Fibroblast of the aortic adventitia (primary cell): ENCODE measurements at places on chromosomes 3 and 15. TPM values are rescaled to one million over a fixed set of nuclear protein-coding genes. Genes with fewer than 3 reads are reported as not detected.

DNA sequence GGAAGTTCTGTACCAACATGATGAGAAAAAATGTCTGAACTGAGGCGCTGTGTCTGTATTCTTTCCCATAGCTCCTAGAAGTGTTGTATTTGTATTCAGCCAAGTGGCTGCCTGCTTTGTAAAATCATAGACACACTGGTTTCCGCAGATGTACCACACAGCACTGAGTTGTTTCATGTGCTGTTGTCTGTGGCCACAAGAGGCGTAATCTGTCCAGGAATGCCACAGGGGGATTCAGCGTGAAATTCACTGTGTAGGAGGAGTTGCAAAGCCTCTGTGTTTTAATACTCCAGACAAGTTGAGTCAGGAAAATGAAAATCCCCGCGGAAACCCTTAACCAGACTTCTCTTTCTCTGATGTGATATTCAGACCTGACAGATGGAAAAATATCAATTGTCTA is 462.2 kb downstream of the NSUN3 start:
- DNase-seq = peak; percentile 23

- DNase-seq = no peak
These were observed 494.2 kb upstream of the PROK2 start for GRCh38 chr3:72279068-72279604.

DNA sequence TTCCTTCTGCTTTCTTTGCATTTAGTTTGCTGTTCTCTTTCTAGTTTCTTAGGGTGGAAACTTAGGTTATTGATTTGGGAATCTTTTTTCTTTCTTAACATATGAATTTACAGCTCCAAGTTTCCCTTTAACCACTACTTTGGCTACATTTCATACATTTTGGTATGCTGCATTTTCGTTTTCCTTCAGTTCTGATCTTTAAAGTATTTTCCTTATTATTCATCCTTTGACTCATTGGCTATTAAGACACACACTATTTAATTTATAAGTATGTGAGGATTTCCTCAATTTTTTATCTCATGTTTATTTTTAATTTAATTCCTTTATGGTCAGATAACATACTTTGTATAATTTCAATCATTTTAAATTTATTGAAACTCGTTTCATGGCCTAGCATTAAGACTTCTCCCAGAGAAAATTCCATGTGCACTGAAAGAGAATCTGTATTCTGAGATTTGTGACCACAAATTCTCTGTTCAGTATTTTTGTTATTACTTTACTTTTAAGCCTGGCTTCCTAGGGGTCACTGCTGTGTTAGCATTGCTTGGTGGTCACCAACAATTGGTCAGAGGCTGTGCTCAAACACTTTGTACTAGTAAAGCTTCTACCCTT is 87.7 kb downstream of the CFAP20DC start:
- peak; percentile 53 for DNase-seq

The MYL3 gene
- not detected in 2 replicates for total RNA-seq

GRCh38 chr3:43043793-43044192 is 62.1 kb downstream of the POMGNT2 start:
- DNase-seq = no peak

The CIDEC gene
- not detected in 2 replicates for total RNA-seq

DNA sequence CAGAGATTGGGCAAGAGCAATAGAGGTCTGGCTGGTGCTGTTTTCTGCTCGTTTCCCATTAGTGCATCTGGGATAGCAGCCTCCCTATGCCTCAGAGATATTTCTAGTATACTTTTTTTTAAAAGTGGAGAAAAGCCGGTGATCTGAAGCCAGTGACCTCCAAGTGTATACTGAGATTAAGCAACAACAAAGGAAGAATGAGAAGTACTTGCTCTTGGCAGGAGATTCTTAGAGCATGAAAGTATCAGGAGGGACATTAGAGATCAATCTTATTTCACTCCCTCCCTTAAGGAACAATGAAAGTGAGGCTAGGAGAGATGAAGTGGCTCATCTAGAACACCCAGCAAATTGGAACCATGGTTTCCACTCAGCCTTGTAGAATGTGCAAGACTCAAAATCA is 423.3 kb downstream of the SOX2 start:
- no peak for DNase-seq

DNA sequence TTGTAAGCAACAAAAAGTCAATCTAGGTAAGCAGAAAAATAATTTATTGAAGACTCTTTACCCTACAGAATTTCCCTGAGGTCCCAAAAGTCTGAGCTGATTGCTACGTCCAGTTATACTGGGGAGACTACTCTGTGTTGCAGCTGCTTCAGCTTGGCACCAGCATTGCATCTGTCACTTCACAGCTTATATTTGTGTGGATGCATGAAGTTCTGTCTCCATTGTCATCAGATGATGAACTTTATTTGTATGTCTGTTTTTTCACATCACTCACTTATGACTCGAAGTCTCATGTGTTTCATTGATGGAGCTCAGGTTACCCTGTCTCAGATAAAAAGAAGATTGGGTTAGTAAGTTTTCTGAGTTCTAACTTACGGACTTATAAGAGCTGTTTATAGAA is 75.3 kb upstream of the LRRFIP2 start:
- DNase-seq = no peak

The GOLGA8R gene
- total RNA-seq = 0.33 and 2.3 TPM in 2 replicates

- DNase-seq = no peak
These were observed 113.7 kb downstream of the LIPC start for GRCh38 chr15:58545307-58546065.

DNA sequence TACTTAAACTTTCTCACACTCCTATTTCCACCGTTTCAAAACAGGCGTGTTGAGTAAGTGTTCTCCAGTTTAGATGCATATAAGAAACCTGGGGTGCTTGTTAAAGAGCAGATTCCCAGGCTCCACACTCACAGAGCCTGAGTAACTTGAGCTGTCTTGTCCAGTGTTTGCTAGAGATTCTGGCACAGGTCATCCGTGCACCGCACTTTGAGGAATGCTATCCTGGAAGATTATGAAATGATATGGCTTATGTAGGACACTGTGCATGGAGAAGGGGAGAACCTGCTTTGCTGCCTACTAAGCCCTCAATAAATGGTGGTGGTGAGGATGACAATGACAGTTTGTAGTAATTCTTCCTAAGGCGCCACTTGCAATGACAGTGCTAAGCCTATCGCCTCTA is 273.7 kb downstream of the PDZRN3 start:
- DNase-seq = peak; percentile 16

DNA sequence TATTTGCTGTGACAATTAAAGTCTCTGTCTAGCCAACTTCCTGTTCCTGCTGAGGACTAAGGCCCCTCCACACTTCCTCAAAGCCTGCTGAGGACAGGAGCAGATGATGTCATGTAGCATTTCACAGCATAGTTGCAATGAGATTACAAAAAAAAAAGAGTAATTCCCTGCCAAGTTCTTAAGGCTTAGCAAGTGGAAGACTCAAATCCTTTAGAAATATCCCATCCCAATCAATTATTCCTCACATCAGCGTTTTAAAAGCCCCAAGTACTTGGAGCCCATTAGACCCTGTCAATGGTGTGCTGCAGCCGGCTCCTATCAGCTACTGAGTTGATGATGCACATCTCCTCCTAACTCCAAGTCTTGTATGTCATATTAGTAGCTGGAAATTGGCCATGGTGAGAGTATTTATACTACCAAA is 51.7 kb downstream of the TRANK1 start:
- DNase-seq = peak; percentile 71

The RBP2 gene
- total RNA-seq = not detected in 2 replicates

The OCA2 gene
- total RNA-seq = not detected in 2 replicates

The CCRL2 gene
- total RNA-seq = 0.54 TPM in 1 of 2 replicates, not detected in the other

GRCh38 chr15:59169251-59169708 is 37.4 kb upstream of the LDHAL6B start:
- peak; percentile 94 for DNase-seq

GRCh38 chr15:93897377-93897776 is 334.0 kb upstream of the MCTP2 start:
- DNase-seq = no peak

GRCh38 chr3:177646749-177647148 is 449.5 kb upstream of the TBL1XR1 start:
- DNase-seq = no peak

GRCh38 chr3:178195824-178196223 is 340.4 kb upstream of the KCNMB2 start:
- peak; percentile 58 for DNase-seq
